Stimulated activated CD8-positive, alpha-beta memory T cell treated with anti-CD3 and anti-CD28 coated beads, Interleukin-12 subunit alpha, Interleukin-12 subunit beta, amount 100 ng/mL, for 1 hour (primary cell): ENCODE measurements at places on chromosomes 5 and 9.

DNA sequence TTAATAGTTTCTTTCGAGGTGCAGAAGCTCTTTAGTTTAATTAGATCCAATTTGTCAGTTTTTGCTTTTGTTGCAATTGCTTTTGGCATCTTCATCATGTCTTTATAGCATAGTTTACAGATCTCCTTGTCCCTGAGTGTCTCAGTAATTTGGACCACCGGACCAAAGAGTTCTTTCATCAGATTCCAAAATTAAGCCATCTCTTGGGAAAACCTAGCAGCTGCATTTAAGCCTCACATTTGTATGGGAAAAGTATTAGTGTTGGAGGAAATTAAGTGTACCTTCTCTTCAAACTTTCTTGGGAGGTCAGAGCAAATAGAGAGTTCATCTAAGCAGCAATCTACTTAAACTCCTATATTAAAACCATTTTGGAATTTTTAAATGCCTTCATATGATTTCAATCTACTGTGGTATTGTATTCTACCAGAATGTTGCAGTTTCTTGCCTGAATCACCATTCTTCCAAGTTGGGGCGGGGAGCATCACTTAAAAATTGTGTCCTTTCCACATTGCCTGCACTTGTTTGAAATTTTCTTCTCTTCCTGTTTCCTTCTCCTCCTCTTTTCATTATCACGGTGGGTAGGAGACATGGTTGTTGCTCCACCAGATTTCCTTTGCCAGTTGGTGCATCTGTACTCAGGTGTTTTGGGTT, 97.3 kb upstream of the DAB2 start:
- DNase-seq, result no peak

DNA sequence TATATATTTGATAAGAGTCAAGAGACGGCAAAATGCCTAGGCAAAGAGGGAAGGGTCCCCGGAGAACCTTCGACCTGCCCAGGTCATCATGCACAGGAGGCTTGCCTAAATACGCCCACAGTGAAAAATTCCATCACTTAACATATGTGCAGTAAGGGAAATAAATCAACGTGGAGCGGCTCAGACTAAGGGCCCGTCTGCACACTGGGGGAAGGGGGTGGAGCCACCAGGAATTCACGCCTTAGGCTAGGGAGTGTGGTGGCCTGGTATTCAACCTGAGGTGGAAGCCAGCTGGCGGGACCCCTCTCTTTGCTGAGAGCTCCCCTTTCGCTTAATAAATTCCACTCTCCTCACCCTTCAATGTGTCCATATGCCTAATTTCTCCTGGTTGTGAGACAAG, 8.3 kb downstream of the PTBP3 start:
- DNase-seq, result no peak

DNA sequence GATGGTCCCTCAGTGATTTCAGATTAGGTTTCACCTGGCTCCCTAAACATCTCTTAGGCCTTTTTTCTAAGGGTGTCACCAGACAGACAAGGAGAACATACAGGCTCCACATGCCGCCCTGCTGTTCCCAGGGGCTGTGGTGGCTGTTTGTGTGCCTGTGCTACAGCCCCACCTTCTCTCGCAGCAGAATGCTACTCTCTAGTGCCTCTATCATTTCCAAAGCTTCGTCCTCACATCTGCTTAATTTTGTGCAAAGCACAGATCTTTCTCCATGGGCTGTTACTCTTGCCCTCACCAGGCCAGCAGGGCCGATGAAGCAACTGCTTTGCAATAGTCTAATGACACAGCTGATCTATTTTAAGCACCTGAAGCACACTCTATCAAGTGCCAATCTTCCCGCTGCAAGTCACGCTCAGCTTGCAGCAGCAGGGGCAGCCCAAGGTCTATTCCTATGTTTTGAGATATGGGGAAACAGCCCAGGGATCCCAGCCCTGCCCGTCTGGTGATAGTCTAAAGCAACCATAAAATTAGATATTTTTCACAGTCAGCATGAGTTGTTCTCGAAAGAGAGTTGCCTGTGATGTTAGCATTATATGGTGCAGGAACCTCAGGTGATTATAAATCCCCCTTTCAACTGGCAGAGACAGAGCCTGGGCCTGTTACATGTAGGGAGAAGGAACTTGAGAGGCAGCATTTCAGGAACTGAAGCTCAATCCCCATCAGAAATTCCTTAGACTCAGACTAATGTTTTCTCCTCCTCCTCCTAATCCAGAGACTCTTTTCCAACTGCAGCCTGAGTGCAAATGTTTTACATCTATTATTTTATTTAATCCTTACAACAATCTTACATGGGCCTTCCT, 12.7 kb downstream of the ABLIM3 start:
- DNase-seq, result no peak

DNA sequence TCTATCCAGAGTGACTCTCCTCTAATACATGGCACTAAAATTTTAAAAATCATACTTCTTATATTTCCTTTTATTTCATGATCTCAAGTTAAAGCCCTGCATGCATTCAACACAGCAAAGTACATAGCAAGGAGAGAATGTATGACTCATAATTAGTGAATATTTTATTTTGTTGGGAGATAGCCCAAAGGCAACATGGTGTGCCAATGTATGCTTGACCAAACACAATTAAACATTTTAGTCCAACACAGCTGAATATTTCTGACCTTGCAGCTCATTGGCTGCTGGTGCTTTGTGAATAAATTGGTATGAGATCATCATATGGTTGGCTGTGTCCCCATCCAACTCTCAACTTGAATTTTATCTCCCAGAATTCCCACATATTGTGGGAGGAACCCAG, 103.5 kb downstream of the NPR3 start:
- no peak for DNase-seq

DNA sequence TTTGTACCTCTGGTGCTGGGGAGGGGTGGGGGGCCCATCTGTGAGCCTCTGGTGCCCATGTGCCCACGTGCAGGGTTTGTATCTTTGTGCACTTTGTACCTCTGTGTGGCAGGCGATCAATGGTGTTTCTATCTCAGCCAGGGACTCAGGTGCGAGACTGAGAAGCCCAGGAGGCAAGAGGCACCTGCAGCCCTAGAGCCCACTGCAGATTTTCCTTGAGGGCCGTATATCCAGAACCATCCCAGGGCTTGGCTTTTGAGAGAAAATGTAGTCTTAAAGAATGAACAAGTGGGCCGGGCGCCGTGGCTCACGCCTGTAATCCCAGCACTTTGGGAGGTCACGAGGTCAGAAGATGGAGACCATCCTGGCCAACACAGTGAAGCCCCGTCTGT, 52.2 kb upstream of the KCNMB1 start:
- DNase-seq, result no peak

DNA sequence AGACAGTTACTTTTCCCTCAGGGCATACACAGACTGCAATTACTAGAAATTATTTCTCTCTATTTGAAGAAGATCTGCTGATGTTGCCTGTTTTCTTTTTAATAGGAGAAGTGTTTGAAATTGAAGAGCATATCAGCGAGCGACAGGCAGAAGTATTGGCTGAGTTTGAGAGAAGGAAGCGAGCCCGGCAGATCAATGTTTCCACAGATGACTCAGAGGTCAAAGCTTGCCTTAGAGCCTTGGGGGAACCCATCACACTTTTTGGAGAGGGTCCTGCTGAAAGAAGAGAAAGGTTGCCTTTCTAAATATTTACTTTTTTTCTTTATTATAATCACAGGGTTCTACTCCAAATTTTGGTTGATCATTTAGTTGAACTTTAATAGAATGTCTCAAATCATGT, 3.4 kb downstream of the PRPF4 start:
- no peak for DNase-seq

DNA sequence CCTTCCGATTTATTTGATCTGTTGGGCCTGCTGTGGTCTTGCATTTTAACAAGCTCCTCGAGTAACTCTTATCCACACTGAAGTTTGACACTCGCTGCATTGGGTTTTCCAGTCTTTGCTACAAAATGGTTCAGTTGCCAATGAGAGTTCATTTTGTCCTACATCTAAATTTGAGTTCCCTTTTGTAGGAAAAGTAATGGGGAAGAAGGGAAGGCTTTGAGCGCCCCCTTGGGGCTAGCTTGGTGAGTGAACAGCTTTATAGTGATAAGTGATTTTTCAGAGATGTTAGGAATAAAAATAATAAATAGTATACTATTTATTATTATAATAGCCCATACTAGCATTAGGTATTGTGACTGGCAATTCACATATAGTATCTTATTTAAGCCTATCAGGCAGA, 89.9 kb upstream of the GNAQ start:
- peak; percentile 27 for DNase-seq

DNA sequence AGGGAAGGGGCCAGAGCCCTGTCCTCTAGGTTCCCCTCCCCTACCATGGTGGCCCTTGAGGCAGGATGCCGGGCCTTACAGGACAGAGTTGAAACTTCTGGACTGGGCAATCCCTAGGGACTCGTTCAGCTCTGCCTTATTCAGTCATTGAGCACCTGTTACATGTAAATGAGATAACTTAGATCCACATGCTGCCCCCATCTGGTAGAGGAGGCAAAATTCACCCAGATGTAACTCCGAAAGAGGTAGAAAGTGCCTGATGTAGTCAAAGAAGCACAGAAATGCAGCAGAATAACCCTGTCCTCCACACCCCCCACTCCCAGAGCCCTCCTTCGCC, 1.5 kb downstream of the GGTA1 start:
- peak; percentile 9 for DNase-seq

- DNase-seq, result no peak
These were observed 87.2 kb upstream of the IRX1 start for GRCh38 chr5:3508395-3508794.

GRCh38 chr5:100965291-100965690, 62.2 kb upstream of the ST8SIA4 start:
- DNase-seq, result no peak

DNA sequence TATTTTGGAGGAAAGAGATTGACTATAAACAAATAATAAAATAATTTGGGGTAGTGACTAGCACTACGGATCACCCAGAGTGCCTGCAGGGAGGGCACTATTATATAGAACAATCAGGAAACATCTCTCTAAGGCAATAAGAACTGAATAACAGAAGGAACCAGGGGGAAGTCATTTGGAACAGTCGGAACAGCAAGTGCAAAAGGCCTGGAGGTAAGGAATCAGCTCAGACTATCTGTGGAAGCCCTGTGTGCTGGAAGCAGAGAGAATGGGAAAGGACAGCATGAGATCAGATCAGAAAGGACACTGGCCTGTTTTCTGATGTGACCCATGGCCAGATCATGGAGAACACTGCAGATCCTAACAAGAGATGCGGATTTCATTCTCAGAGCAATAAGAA, 357.6 kb downstream of the EFNA5 start:
- DNase-seq, result no peak

GRCh38 chr9:9033022-9033421, 1233.4 kb upstream of the DMAC1 start:
- DNase-seq, result no peak

- no peak for DNase-seq
These were observed 7.6 kb downstream of the C9orf72 start for GRCh38 chr9:27565696-27566095.

GRCh38 chr5:127649018-127649439, at the start of gene CTXN3:
CTXN3 (plus strand) TSS chr5:127649082; CDS start chr5:127657522, 8,440 bp downstream.
- DNase-seq, result no peak

DNA sequence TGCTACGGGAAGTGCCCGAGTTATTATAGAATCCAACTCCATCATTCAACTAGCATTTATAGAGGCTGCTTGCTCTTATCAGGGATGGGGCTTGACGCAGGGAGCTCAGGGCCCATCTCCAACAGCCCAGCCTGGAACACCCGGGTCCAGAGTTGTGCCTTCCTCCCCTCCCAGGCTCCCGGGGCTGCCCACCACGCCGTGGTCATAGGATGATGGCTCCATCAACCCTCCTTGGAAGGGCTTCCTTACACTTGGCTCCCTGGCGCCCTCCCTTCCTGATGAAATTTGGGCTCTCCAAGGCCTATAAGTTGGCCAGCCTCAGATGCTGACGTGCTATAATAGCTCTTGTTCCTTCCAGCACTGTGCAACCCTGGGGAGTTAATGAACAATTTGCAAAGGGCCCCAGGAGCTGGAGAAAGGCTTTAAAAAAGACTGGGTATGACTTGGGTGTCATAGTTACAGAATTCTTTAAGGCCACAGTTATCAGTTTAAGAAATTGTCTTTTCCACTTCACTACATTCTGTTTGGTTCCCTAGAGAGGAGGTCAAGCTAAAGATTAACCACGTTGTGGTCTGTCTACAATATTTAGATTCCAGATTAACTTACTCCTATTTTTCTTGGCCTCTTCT, 42.5 kb upstream of the GADD45G start:
- DNase-seq, result no peak

DNA sequence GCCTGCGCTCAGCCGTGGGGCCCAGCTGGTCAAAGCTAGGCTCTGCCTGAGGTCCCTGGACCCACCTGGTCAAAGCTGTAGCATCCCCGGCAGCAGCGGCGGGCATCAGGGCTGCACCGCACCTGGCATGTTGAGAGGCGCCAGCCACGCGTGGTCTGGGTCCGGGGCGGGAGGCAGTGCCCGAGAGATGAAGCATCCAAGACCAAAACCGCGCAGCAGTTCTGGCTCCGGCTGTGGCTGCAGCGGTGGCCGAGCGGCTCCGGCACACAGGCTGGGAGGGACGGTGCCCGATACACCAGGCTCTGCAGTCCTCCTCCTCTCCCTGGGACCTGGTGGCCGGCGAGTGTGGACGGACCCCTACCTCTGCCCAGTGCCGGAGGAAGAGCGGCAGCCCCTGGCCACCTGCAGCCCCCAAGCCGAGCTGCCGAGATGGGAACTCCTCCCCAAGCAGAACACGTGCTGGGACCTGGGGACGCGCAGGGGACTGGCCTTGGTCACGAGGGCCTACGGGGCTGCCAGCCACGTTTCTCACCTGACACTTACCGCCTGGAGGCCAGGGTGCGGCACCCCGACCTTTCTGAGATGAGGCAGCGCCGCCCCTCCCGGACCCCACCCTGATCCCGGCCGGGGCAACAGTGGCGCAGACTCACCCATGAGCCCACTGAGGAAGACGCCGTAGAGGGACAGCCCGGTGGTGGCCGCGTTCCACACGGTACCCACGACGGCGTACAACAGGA, 33.0 kb downstream of the SLC9A3 start:
- DNase-seq, result no peak

- DNase-seq, result no peak
These were observed 249.9 kb downstream of the NTRK2 start for GRCh38 chr9:84919440-84919839.

GRCh38 chr5:28542987-28543386, 1504.6 kb upstream of the CDH9 start:
- no peak for DNase-seq

GRCh38 chr9:126955811-126956210, 41.2 kb downstream of the RALGPS1 start:
- no peak for DNase-seq

DNA sequence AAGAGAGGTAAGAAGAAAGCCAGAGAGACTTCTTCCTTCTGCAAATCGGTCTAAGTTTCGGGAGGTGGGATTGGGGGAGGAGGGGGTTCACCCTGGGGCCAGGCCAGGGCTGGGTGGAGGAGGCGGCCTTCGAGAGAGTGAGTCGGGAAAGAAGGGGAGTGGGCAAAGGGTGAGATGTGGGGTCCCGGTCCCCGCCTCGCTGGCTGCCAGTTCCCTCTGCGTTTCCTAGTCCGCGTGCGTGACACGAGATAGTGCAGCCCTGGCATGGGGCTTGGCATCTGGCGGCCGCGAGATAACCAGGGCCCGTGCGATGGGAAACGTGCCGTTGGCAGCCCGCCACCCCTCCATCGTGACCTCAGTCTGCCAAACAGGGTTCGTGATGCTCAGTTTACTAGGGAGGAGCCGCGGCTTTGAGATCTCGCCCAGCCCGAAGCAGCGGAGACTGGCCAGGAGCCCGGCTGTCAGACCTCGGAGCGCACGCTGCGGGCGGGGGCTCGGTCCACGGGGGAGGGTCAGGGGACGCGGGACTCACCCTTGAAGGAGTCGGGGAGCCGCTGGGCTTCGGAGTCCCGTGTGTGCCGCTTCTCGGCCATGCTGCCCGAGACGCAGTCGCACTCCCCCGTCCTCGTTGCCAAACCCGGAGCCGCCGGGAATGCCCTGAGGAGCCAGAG, at the start of gene STOM:
Gene STOM (minus strand): TSS at position 656 of the 671 bp plus-strand sequence. CDS start 63 bp downstream, at position 593.
- peak; percentile 38 for DNase-seq
